Cerebellar cortex (tissue), 1 donor: ENCODE measurements at places on chromosomes 3 and 15.

DNA sequence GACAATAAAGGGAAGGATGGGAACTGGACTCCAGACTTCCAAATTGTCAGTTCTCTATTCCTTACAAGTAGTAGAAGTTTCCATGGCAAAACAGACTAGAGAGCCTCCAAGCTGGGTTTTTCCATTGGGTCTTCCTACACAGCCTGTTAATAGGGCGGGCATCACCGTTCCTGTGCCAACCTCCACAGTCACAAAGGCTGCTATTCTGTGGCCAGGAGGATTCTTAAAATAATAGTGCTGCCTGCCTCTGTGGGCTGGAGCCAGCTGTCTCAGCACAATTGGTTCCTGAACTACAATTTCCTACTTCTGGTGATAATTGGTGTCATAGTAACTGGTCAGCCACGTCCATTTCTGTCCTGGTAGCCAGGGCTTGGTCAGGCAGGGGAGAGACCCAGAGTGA is 38.6 kb downstream of the LYZL4 start:
- no peak for DNase-seq

GRCh38 chr3:86890741-86891396 is 100.1 kb downstream of the VGLL3 start:
- DNase-seq: no peak

GRCh38 chr3:65478551-65479500 is 559.9 kb downstream of the MAGI1 start:
- no peak for DNase-seq

DNA sequence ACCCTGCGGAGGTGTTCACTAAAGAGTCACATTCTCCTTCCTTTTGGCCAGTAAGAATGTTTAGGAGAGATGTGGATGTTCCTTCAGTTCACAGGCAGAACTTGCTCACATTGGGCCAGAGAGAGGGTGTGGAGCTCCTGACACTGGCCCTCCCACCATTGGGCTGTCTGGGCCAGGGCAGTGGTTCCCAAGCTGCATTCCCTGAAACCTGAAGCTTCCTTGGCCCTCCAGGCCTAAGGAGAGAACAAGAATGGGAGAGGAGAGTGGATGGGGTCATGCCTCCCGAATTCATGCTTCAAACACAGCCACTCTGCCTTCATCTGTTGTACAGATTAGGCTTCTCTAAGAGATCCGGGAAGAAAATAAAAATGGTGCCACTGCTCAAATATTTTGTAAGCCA is 257.4 kb downstream of the RORA start:
- no peak for DNase-seq

DNA sequence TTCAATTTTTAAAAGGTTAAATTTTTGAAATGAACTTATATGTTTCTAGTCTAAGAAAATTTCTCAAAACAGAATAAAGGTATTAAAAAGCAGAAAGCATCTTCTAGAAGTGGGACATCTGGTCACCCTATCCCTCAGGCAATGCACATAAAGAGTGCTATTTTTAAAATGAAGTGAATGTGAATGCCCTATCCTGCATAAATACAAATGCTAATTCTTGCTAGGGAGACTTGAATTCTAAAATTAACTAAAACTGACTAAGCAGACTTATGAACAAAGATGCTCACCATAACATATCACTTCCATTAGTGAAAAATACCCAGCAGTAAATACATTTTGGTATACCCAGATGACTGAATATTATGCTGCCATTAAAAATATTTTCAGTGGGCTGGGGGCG is 11.7 kb downstream of the MYO5A start:
- DNase-seq: no peak

DNA sequence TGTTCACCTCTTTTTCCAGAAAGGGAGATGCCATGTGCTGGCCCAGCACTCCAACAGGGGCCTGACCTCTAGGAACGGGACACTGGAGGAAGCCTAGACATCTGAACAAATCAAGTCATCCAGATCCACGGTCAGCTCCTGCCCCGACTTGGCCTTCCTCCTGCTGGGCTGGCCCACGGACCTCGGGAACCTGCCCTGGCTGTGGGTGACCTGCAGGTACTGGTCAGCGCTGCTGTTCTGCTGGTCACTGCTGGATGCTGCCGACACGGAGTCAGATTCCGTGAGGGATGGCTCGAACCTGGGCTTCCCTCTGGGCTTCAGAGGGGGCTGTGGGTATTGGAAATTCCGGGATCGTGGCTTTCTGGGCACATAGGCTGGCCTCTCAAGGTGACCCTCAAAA is 8.4 kb upstream of the STARD5 start:
- DNase-seq: no peak
